Right renal pelvis (tissue), 4 donors: ENCODE measurements at places on chromosomes 2 and 18.

- no peak for DNase-seq
Measured at GRCh38 chr2:43328832-43329231, 102.4 kb upstream of the ZFP36L2 start.

GRCh38 chr18:28559511-28559910 lies 382.6 kb upstream of the CDH2 start:
- no peak for DNase-seq

DNA sequence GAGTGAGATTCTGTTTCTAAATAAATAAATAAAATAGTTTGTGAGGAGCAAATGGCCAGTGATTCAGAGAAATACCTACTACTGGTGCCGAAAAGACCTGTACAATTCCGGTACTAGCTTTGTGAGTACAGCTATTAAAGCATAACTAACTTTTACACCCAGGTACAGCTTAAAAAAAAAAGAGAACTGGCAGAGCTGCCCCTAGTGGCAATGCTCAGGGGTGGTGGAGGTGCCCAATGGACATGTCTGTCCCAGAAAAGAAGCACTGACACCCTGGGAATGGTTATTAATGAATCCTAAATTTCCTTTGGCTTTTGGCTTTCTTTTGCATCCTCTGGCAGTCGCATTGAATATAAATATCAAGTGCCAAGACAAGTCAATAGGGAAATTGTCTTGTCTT lies 87.0 kb downstream of the LIPG start:
- no peak for DNase-seq

DNA sequence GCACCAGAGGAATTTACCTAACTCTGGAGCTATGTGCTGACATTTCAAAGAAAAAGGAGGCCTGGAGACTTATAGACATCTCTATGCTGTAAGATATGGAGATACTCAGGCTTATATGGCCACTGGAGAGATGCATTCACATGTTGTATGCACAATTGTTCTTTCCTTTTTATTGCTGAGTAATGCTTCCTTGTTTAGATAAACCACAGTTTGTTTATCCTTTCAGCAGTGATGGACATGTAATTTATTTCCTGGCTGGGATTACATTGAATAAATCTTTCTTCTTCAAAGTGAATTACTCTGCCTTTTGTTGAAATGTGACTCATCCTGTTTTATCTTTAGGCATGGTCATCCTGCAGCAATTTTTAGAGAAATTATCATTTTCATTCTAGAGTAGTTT lies 716.7 kb upstream of the GCFC2 start:
- DNase-seq, result no peak

GRCh38 chr2:99708231-99708630 lies 218.4 kb upstream of the REV1 start:
- no peak for DNase-seq

DNA sequence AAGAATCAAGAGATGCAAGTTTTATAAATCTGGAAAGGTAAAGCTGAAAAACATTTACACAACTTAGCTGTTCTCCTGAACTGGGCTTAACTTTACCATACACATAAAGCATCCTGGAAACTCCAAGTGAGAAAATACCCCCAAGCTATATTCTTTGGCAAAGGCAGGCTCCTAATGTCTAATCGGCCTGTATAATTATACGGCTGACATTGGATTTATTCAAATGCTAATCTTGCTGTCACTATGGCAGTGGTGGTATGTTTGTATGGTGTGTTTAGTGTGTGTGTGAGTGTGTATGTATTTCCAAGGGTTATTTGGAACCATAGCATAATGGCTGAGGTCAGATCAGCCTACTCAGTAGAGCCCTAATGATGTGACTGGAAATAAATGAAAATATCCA lies 1031.8 kb upstream of the ZEB2 start:
- DNase-seq, result no peak

- no peak for DNase-seq
Measured at GRCh38 chr2:397521-397920, 109.6 kb upstream of the ALKAL2 start.

GRCh38 chr2:21194858-21195271 lies 71.1 kb downstream of the TDRD15 start:
- no peak for DNase-seq

DNA sequence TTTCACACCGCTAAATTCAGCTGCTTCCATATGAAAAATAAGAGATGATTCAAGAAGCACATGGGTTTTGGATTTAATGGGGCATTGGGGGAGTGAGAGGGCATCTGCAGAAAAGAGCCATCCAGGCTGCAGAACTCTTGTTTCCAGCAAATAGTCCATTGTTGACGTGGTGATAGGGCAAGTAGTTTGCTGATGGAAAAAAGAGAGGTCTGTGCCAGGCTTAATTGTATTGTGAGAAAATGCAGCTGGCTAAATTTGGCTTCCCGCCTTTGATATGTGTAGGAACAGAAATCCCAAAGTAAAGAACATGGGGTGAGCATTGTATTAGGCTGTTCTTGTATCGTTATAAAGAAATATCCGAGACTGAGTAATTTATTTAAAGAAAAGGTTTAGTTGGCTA lies 199.5 kb downstream of the SETBP1 start:
- no peak for DNase-seq

- peak; percentile 78 for DNase-seq
Measured at GRCh38 chr2:15730545-15731212, 139.0 kb downstream of the DDX1 start.

GRCh38 chr2:237352279-237352845 lies 61.6 kb downstream of the COL6A3 start:
- DNase-seq, result no peak

DNA sequence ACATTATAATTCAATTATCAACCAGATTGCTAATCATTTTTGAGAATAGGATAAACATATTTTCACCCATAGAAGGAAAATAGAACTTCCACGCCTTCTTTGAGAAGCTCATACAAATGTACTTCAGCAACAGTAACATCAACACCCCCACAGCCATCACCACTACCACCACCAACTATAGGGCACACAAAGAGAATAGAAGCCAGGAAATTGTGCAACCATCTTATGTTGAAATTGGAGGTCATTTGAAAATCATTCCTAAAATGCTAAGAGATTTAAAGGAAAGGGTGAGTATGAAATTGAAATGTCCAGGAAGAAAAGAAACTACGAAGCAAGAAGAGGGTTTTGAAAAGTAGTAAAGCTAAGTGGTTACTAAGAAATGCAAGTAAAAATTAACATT lies 563.4 kb downstream of the ZNF804A start:
- DNase-seq, result no peak

DNA sequence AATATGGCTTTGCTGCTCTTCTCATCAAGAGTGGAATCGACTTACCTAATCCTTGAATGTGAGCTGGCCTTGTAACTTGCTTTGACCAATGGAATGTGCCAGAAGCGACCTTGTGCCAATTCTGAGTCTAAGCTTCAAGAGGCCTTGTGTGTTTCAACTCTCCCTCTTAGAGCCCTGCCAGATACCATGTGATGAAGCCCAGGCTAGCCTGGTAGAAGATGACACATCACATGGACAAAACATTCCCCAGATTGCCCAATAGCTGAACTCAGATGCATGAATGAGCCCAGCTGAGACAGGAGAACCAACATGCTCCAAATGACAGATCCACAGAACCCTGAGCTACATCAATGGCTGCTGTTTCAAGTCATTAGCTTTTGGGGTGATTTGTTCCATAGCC lies 4.2 kb upstream of the KLHL14 start:
- DNase-seq, result no peak

- DNase-seq, result no peak
Measured at GRCh38 chr2:179758636-179759035, 102.8 kb downstream of the ZNF385B start.

DNA sequence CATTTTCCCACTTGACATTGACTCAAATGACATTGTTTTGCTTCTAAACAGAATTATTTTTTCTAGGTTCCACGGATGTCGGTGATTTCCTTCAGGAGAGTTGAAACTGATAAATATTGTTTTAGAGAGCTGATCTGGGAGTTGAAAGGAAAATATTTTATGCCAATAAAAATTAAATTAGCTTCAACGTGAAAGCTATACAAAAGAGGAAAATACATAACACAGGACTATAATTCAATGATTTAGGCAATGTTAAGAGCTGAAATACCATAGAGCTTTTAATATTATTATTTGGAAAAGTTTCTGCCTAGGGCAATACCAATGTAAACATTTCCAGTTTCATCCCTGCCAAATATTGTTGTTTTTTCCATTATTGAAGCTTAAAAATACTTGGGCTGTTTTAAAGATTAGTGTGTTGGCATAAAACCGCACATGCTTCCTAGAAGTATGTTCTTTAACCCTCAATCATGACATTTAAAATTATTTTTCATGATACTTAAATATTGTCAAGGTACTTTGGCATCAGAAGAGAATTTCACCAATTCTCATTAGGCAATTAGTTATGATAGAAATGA lies 18.6 kb upstream of the PDE1A start:
- DNase-seq, result no peak

DNA sequence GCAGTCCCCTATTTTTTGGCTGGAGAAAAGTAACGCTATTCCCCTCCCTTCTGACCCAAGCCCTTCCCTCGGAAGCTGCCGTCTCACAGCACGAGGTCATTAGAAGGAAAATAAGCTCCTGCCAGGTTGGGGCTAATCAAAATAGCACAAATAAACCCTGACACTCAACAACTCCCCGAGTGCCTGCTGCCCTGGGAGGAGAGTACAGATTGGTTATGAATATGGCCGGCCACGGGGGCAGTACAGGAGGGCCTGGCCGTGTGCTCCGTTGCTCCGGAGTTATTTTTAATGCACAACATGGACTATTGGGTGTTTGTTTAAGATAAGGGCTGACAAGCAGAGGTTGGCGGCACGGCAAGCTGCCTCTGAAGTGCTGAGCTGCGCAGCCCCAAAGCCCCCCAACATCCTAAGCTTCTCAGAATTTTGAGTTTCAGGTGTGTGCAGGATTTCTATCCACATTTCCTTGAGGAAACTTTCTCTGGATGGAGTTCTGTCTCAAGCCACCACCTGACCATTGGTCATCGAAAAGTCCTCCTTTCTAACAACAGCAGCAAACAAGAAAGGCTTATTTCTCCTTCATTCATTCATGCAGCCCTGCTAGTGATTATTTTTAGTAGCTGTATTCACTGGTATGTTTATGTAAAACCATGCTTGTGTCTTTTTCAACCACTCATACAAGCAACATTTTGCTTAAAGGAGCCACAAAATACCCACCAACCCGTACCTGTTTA lies 58.7 kb downstream of the PAX3 start:
- DNase-seq, result no peak

GRCh38 chr18:59268721-59269562 lies 4.3 kb downstream of the RAX start:
- DNase-seq, result no peak

GRCh38 chr2:107633580-107634147 lies 193.0 kb upstream of the RGPD4 start:
- DNase-seq, result no peak

GRCh38 chr2:233972941-233973575 lies 55.9 kb downstream of the TRPM8 start:
- DNase-seq, result no peak
